Pancreas (tissue), 10 donors: ENCODE measurements at places on chromosomes 1 and 21. TPM values are rescaled to one million over a fixed set of nuclear protein-coding genes. Genes with fewer than 3 reads are reported as not detected.

GRCh38 chr1:167428395-167428794, 89.9 kb downstream of the CD247 start:
- no peak overlapping the region for H3K27ac ChIP-seq
- no peaks in the 10 kb centered on the region for H3K4me1 ChIP-seq
- H3K27me3 ChIP-seq, result no peaks in the 10 kb centered on the region
- H3K36me3 ChIP-seq, result no peaks in the 10 kb centered on the region
- no peak overlapping the region for H3K4me3 ChIP-seq

DNA sequence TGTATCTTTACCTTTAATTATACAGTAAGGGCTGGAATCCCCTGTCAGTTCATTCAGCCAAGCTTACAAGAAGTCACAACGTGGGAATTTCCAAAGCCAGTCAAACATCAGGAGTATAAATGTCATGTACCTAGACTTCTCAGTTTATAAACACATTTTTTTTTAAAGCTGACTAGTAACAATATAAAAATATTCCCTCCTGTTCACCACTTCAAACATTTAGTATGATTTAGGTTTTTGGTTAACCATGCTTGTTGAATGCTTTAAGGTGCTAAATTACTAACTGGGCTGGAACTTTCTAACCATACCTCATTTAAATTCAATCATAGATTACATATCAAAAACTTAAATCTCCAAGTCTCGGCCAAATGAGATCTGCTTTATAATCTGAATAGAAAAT, 44.0 kb downstream of the JAK1 start:
- no peak for DNase-seq
- H3K4me3 ChIP-seq, result no peak overlapping the region
- H3K4me1 ChIP-seq, result peaks cover 62% of the 10 kb centered on the region
- no peaks in the 10 kb centered on the region for H3K36me3 ChIP-seq
- no peaks in the 10 kb centered on the region for H3K27me3 ChIP-seq
- H3K27ac ChIP-seq, result no peak overlapping the region

Gene RBP7
- polyA plus RNA-seq, result 17.4 TPM

DNA sequence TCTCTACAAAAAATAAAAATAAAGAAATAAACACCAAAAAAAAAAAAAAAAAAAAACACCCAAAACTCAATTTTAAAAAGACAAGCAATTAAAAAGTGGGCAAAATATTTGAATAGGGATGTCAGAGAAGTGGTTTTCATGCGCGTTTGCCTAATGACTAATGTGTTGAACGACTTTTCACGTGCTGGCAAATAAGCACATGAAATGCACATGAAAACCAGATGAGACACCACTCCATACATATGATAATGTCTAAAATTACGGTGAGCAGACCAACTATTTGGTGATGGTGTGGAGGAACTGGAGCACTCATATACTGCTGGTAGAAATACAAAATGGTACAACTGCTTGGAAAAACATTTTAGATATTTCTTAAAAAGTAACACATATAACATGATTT, 39.4 kb upstream of the UHMK1 start:
- H3K4me1 ChIP-seq, result no peaks in the 10 kb centered on the region
- no peaks in the 10 kb centered on the region for H3K27me3 ChIP-seq
- H3K27ac ChIP-seq, result no peak overlapping the region

DNA sequence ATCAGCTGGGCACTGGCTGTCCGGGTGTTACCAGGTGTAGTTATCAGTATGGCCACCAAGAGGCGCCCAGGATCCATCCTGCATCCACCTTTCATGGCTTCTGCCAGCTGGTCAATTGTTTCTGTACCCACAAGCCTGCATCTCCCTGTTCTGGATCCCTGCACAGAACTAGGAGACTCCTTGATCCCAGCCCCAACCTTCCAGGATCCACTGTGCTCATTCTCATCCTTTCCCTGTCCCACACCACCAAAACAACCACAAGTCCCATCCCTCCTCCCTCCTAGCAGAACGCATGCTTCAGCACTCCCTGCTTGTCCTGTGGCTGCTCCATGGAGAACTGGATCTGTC, 27.2 kb upstream of the FOXE3 start:
- H3K27ac ChIP-seq, result no peak overlapping the region
- H3K4me3 ChIP-seq, result no peak overlapping the region
- DNase-seq, result peak; percentile 77
- no peaks in the 10 kb centered on the region for H3K36me3 ChIP-seq

DNA sequence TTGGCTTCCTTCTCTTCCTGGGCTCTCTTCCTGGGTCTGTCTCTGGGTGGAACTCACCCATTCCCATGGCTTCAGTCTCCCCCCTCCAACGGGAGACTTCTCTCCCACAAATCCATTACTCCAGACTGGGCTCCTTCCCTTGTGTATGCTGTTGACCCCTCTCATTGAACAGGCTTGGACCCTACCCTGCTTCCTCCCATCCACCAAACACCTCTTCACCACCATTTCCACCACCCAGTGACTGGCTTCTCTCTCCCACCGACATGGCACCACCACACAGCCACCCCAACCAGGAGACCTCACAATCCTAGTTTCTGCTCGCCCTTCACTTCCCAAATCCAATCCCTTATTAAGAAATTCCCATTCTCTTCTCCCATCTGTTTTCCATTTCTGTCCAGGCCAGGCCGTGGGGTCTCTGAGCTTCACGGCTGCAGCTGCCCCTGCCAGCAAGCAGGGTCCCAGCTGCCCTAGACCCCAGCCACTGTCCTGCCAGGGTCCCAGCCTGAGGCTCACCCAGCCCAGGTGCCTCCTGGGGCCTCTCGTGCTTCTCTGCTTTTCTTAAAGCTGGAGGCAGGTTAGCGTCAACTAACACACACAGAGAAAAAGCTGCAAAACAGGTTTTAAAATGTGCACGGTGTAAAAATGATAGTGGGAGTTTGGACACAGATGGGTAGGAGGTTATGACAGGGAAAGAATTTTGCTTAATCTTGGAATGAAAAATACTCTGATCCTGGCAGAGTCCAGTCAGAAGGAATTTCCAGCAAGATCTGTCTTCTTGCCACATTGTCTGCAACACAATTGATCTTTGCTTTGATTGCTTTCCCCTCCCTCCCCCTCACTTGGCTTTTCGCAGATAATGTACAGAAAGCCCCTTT, 383.8 kb upstream of the VAMP3 start:
- no peak overlapping the region for H3K27ac ChIP-seq
- no peak overlapping the region for H3K4me3 ChIP-seq
- H3K4me1 ChIP-seq, result no peaks in the 10 kb centered on the region
- no peaks in the 10 kb centered on the region for H3K36me3 ChIP-seq
- no peaks in the 10 kb centered on the region for H3K27me3 ChIP-seq

GRCh38 chr1:18282851-18283600, 175.4 kb downstream of the IGSF21 start:
- H3K27me3 ChIP-seq, result peaks cover 3% of the 10 kb centered on the region
- H3K4me3 ChIP-seq, result no peak overlapping the region
- H3K4me1 ChIP-seq, result no peaks in the 10 kb centered on the region
- no peak overlapping the region for H3K27ac ChIP-seq
- DNase-seq, result no peak

GRCh38 chr1:209728466-209728865, 23.8 kb downstream of the HSD11B1 start:
- no peaks in the 10 kb centered on the region for H3K27me3 ChIP-seq
- no peak overlapping the region for H3K27ac ChIP-seq
- H3K4me3 ChIP-seq, result no peak overlapping the region
- no peaks in the 10 kb centered on the region for H3K4me1 ChIP-seq
- H3K36me3 ChIP-seq, result no peaks in the 10 kb centered on the region

DNA sequence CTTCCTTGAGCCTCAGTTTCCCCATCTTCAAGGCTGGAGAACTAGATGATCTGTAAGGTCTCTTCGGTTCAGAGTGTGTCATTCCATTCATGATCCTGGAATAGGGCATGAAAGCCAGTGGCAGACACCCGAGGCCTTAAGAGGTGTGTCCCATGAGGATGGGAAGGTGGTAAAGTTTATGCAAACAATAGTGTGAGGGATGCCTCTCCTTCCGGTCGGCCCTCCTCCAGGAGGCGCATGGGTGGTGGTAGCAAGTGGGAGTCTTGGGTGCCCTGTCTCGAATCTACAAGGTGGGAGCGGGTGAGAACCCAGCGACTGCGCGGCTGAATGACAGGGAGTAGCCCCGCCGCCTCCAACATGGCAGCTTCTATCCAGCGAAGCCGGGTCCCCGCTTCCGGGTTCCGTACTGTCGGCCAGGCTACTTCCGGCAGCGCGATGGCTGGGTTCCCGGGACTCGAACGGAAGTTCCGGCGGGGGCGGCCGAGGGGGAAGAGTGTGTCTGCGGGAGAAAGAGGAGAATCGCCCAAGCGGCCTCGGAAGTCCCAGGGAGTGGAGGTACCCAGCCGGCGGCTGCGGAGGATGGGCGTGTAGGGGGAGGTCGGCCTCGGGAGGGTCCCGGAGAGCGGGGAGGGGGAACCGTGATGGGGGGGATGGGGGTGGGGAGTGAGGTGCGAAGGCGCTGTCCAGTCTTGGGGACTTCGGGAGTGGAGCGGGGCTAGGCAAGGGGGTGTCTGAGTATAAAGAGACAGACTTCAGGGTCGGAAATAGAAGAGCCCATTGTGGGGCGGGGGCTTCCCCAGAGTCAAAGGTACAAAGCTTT, at the start of gene LYPLA2:
TSS of gene LYPLA2 (plus strand) at position 450 of the 820 bp plus-strand sequence. CDS start 1,538 bp downstream, outside the sequence.
- peaks cover 12% of the 10 kb centered on the region for H3K4me1 ChIP-seq
- no peak within 1 kb of the TSS for H3K27ac ChIP-seq
- peak within 1 kb of the TSS; percentile 51 for H3K4me3 ChIP-seq

- H3K27ac ChIP-seq, result no peak overlapping the region
- no peaks in the 10 kb centered on the region for H3K27me3 ChIP-seq
- no peak for DNase-seq
- H3K4me3 ChIP-seq, result no peak overlapping the region
- no peaks in the 10 kb centered on the region for H3K36me3 ChIP-seq
Observed at GRCh38 chr1:28927648-28928313, 13.4 kb downstream of the EPB41 start.

DNA sequence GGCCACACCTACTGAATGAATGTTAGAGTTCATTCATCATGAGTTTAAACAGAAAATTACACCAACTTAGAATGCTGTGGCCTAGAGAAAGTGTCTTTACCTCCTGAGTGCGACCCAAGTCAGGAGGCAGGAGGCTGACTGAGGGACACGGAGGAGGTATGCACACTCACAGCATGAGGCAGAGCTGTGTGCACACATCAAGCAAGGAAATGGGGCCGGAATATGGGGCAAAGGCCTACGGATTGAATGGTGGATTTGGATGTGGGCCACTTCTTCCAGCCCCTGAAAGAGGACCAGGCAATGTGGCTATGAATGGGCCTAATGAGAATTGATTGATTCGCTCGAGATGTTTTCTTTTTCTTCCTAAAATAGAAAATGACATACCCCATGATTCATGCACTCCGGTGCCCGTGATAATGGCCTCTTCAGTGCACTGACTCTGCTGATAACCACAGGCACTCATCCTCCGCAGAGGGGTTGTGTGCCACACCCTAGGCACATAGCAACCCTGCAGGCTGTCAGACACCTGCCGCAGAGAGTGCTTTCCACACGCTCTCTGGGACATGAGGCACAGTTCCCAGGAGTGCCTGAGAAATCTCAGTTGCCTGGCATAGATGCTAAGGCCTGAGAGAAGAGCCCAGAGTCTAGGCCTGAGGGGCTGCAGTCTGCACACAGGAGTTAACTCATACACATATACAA, 155.5 kb downstream of the GLUL start:
- no peaks in the 10 kb centered on the region for H3K4me1 ChIP-seq
- no peak overlapping the region for H3K4me3 ChIP-seq
- no peaks in the 10 kb centered on the region for H3K27me3 ChIP-seq
- no peak for DNase-seq
- H3K27ac ChIP-seq, result no peak overlapping the region
- H3K36me3 ChIP-seq, result no peaks in the 10 kb centered on the region

Gene FCGR2B
- 1.1 TPM for polyA plus RNA-seq

DNA sequence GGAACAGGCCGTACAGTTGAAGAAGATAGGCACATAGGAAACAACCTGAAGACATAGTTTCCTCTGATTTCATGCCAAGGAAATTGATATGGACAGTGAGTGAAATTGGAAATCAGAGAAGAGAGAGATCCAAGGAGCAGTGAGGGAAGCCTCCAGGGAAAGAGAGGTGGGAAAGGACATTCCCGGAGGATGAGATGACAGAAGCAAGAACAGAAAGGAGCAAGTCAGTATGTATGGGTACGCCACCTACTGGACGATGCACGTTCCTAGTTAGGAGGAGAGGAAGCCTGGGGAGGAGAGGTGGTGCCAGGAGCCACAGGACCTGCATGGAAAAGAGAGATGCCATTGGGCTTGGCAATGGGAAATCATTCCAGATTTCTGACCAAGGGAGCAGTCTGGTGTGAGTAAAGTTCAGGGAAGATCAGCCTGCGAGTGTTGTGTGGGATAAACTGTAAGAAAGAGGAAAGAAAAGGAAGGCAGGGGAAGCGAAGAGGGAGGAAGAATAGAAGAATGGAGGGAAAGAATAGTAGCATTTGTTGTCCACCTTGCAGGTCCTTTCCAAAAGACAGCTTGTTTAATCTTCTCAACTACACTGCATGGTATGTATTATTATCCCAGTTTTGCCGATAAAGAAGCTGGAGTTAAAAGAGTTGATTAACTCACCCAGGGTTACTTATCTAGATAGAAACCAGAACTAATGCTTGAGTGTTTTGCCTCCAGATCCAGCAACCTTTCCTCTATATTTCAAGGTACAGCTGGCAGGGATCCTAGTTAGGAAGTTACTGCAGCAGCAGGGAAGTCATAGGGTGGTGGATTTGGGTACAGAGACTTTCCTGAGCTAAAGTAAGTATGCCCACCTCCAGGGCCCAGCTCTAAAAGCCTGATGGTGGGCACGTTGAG, 27.4 kb downstream of the C1orf116 start:
- H3K27ac ChIP-seq, result no peak overlapping the region
- no peaks in the 10 kb centered on the region for H3K36me3 ChIP-seq
- H3K4me1 ChIP-seq, result peaks cover 13% of the 10 kb centered on the region
- H3K4me3 ChIP-seq, result no peak overlapping the region
- DNase-seq, result no peak

- H3K27ac ChIP-seq, result no peak overlapping the region
- H3K27me3 ChIP-seq, result no peaks in the 10 kb centered on the region
- DNase-seq, result no peak
- no peak overlapping the region for H3K4me3 ChIP-seq
Observed at GRCh38 chr1:150528196-150528595, 12.6 kb downstream of the FALEC start.

Gene TNN
- polyA plus RNA-seq, result not detected

Gene AJAP1
- polyA plus RNA-seq, result 0.38 TPM
